Keratinocyte (primary cell): ENCODE measurements at places on chromosomes 16 and 17. TPM values are rescaled to one million over a fixed set of nuclear protein-coding genes. Genes with fewer than 3 reads are reported as not detected.

DNA sequence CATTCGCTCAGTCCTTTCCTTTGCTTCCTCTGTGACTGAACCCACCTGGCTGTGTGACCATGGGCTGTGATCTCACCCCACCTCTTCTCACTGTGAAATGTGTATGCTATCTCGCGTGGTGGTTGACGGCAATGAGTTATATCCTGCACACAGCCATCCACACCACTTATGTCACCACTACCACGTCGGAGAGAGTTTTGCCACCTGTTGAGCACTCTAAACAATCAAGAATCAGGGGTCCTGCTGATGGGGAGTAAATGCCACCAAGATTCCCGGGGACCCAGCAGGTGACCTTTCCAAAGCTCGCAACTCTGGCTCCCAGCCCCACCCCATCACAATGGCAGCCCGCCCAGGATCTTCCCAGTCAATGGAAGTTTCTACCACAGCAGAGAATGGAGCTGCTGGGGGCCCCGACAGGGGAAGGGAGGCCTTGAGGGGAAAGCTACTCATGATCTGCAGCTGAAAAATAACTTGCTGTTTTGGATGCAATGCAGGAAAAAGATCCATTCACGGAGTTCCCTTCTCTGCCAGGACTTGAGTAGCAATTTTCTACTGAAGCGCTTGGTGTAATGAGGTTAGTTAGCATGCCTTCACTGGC lies 26.2 kb upstream of the RCVRN start:
- DNase-seq = no peak

- no peak for DNase-seq
These were observed 1.7 kb upstream of the SLC16A11 start for GRCh38 chr17:7045492-7046126.

DNA sequence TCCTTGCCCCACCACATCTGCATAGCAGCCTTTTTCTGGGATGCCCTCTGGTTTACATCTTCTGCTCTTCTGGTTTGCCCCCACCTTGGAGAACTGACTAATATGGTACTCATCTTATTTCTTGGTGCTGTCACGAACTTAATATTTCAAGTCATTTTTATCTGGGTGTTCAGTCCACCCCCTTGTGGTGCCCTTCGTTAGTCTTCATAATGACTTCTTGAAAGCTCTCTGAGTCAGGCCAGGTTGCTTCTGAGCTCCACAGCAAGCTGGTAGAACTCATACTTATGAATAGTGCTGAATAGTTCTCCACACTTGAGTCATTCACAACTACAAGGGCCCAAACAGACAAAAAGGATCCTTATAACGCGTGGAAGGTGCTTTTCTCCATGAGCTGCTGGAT lies 35.8 kb upstream of the TEKT3 start:
- no peak for DNase-seq

- DNase-seq = peak; percentile 50
These were observed 342.0 kb downstream of the SOX9 start for GRCh38 chr17:72462814-72463213.

- DNase-seq = no peak
These were observed 277.1 kb downstream of the CEP112 start for GRCh38 chr17:65914784-65915342.

GRCh38 chr16:24900230-24900629 lies 54.5 kb downstream of the SLC5A11 start:
- DNase-seq = no peak

DNA sequence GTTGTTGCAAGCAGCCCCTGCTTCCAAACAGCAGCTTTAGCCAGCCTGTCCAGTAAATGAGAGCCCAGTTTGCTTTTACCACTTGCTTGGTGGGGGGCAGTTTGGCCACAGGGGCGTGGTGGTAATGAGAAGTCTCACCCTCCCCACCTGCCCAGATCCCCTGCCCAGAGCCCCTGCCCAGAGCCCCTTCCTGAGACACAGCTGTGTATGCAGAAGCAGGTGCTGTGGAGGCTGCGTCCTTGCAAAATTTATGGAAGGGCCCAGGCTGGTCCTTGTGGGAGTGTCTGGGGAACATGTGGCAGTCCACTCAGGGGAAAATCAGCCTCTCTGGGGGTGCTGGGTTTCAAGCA lies 27.6 kb upstream of the LGALS9 start:
- DNase-seq = no peak

DNA sequence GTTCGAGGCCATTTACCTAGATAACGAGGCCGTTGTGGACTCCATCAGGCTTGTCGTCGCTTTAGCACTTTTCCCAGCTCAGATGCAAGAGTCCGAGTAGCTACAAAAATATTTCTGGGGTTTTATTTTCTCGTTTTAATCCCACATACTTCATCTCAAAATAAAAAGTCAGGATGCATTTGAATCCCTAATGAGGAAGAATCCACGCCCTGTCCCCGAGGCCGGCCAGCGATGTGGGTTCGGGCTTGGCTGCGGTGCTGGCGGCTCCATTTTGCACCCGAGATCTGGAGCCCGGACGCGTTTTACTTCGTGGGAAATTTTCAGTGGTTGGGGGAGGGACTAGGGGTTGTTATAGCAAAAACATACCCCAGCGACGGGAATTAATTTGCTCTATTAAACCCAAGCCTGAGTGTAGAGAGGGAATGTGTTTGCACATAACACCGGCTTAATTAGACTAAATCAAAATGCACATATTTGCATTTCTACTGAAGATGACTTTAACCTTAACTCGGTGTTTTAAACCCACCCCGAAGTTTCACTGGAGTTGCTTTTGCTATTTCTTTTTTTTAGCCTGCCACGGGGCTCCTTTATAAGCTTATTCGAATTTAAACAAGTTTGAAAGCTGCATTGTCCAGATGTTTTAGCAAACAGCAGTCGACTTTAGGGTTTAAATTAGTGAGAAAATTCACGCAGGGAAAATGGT lies 4.8 kb downstream of the IRX5 start:
- DNase-seq = no peak

DNA sequence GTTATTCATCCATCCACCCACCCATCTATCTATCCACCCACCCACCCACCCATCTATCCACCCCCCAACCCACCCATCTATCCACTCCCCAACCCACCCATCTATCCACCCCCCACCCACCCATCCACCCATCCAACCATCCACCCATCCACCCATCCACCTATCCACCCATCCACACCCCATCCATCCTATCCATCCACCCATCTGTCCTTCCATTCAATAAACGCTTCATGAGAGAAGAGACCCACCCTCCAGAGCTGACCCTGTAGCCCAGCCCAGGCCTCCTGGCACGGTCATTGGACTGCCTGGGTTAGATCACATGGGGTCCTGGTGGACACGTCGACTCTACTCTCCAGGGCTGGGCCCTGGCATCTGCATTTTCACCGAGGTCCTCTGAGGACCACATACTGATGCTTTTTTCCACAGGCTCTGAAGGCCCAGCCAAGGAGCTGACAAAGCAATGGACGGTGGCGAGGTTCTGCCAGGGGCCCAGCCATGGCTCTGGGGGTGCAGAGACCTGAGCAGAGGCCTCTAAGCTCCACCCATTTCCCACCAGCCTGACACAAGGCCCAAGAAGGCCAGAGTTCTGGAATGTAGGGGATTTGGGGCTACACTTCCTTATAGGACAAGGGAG lies 41.3 kb upstream of the SLC38A10 start:
- no peak for DNase-seq

DNA sequence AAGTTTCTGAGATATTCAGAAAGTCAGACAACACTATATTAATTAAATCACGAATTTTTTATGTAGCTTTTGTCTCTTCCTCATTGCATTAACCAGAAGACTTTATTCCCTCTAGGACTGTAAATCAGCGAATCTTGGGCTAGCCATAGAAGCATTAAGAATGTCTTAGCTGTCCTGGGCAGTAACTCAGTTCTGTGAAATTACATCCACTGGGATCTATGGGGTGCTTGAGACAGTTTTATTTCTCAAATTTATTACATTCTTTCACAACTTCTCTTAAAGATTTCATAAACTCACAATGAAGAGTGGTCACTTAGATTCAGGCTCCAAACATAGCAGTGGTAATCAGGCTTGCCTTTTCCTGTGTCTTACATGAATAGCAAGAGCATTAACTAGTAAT lies 1153.4 kb downstream of the CDH8 start:
- no peak for DNase-seq

The CBX2 gene
- 1.7 to 2.3 TPM (median 1.8 TPM) in 3 replicates for polyA plus RNA-seq

The CLEC3A gene
- polyA plus RNA-seq = not detected in 3 replicates

The KRT33B gene
- 0.18 to 0.33 TPM (median 0.21 TPM) in 3 replicates for polyA plus RNA-seq

The TSNAXIP1 gene
- 0.43 to 1.5 TPM (median 0.54 TPM) in 3 replicates for polyA plus RNA-seq

The AHSP gene
- polyA plus RNA-seq = not detected in 3 replicates

The CIITA gene
- 0.02 to 0.12 TPM (median 0.05 TPM) in 3 replicates for polyA plus RNA-seq
